ENCODE measurements at places on chromosomes 1 and 21. TPM values are rescaled to one million over a fixed set of nuclear protein-coding genes. Genes with fewer than 3 reads are reported as not detected.

The KCNA3 gene
- not detected for polyA plus RNA-seq

The PRAMEF4 gene
- not detected for polyA plus RNA-seq

The ATP1A2 gene
- polyA plus RNA-seq: 162 TPM

The MNDA gene
- 0.47 TPM for polyA plus RNA-seq

The GCSAML gene
- not detected for polyA plus RNA-seq

The CFAP107 gene
- polyA plus RNA-seq: not detected

The CENPF gene
- polyA plus RNA-seq: 1.2 TPM

The AMIGO1 gene
- polyA plus RNA-seq: 8.0 TPM

The TMEM82 gene
- not detected for polyA plus RNA-seq

The FGR gene
- 1.7 TPM for polyA plus RNA-seq

The ANKRD45 gene
- not detected for polyA plus RNA-seq

The TNFRSF1B gene
- polyA plus RNA-seq: 5.1 TPM

The FLVCR1 gene
- polyA plus RNA-seq: 2.3 TPM

The ASPM gene
- 0.14 TPM for polyA plus RNA-seq

The SERTAD4 gene
- polyA plus RNA-seq: 0.12 TPM

The USF1 gene
- polyA plus RNA-seq: 40.0 TPM

The CA14 gene
- 0.89 TPM for polyA plus RNA-seq

The TENT5C gene
- polyA plus RNA-seq: 2.7 TPM

The PSMA5 gene
- 90.6 TPM for polyA plus RNA-seq

All from psoas muscle (tissue), 8 donors.